ENCODE measurements at places on chromosomes 2 and 18. TPM values are rescaled to one million over a fixed set of nuclear protein-coding genes. Genes with fewer than 3 reads are reported as not detected.

DNA sequence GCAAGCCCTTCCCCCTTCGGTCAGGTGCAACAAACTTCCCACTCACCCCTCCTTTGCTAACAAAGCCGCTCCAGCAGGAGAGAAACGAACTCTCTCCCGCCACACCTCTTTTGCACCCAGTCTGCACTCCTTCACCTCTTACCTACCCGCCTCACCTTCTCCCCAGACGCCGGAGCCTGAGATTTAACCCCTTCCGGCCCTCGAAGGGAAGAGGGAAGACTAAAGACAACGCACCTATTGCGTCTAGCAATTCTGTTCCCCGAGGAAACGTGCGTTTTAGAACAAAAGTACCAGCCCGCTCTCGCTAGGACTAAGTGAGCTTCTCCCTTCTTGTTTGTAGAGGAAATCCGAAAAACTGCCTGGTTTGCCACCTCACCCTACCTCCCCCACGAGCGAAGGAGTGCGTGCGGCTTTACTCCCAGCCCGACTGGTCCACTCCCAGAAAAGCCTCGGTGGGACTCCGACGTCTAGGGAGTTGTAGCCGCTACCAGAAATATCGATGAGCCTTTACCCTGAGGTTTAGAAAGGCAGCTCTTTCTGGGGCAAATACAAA lies 441 bp upstream of the PEX13 start:
- peak; percentile 74 for DNase-seq

The IL1F10 gene
- not detected for total RNA-seq

The TLX2 gene
- total RNA-seq, result 2.4 TPM

DNA sequence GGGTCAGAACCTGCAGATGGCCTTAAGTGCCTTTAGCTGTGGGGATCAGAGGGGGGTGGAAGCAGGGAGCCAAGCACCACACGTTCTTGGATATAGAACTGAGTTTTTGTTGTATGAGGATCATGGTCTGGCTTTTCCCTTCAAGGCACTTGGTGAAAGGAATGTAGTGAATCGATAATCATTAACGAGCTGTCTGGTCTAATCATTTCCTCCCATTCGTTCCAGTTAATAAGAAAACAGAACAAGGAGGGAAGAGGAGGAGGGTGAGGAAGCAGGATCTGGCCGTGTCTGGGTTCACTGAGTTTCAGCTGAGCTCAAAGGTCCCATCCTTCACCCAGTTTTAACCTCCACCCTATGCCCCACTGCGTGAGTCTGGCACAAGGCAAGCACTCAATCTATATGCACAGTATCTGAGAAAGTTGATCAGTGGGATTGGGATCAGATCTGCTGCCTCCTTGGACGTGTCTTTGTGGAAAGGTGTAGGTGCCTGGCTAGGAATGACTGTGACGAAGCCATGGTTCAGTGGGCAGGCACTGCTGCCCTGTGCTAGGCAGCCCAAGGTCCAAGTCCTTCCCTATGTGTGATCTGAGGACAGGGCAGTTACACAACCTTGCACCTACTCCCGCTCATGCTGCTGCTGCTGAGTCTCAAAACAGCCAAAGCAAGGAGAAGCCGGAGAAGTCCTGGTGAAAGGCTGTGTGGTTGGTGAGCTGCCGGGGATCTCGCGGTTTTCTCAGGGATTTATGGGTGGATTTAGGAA lies 54.8 kb downstream of the GALNT14 start:
- DNase-seq, result no peak

DNA sequence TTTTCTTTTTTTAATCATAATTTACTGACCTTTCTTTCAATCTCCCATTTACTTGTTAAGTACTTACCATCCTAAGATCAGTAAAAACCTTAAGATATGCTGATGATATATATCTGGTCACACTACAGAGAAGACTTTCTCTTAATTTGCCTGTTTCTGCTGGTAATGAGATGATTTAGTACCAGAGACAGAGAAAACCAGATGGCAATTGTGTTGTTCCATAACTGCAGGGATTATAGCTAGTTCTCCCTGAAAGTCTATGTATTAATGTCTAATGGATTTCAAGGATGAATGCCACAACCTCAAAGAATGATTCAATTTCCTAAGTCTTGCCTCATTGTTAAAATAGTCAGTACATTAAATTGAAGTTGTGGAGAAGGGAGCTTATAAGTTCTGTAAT lies 40.3 kb downstream of the SNTG2 start:
- no peak for DNase-seq

The ASPRV1 gene
- total RNA-seq, result 2.0 TPM

GRCh38 chr2:212990697-212991096 lies 160.7 kb downstream of the IKZF2 start:
- no peak for DNase-seq

GRCh38 chr2:43899589-43899988 lies 60.8 kb downstream of the ABCG8 start:
- no peak for DNase-seq

GRCh38 chr2:192091476-192091875 lies 103.3 kb downstream of the TMEFF2 start:
- DNase-seq, result no peak

- no peak for DNase-seq
These were observed 299.4 kb downstream of the LPIN1 start for GRCh38 chr2:12045864-12046291.

The POTEI gene
- total RNA-seq, result not detected

- no peak for DNase-seq
These were observed 258.1 kb downstream of the LNPK start for GRCh38 chr2:175744000-175744399.

GRCh38 chr18:13239171-13239956 lies 20.8 kb downstream of the LDLRAD4 start:
- DNase-seq, result no peak

- no peak for DNase-seq
These were observed 122.1 kb upstream of the SALL3 start for GRCh38 chr18:78857314-78858150.

DNA sequence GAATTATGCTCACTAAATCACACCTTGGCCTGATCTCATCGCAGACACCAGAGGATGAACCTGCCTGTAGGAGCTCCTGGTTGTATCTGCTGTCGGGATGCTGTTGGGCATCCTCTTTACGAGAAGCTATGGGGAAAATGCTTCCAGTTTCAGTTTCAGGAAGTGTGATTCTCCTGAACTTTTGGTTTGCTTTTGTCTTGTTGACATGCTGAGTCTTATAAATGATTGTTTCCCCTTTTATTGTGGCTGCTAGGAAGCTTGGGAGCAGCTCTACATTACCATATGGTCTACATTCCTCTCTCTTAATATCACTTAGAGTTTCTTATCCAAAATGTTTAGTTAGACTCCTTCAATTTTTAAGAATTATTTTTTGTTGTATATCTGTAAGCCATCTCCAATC lies 227.5 kb downstream of the MTX2 start:
- no peak for DNase-seq

The POU3F3 gene
- not detected for total RNA-seq

- DNase-seq, result no peak
These were observed 3.0 kb upstream of the PXDN start for GRCh38 chr2:1747065-1747941.

- DNase-seq, result no peak
These were observed 67.9 kb upstream of the GLS start for GRCh38 chr2:190812506-190813294.

The ALK gene
- total RNA-seq, result 0.25 TPM

The LYG1 gene
- total RNA-seq, result 0.83 TPM

The FLACC1 gene
- total RNA-seq, result 3.3 TPM

GRCh38 chr18:3514312-3515216 lies 64.6 kb downstream of the TGIF1 start:
- no peak for DNase-seq

GRCh38 chr18:48462510-48462909 lies 53.3 kb upstream of the ZBTB7C start:
- no peak for DNase-seq

The SCRN3 gene
- 17.1 TPM for total RNA-seq

DNA sequence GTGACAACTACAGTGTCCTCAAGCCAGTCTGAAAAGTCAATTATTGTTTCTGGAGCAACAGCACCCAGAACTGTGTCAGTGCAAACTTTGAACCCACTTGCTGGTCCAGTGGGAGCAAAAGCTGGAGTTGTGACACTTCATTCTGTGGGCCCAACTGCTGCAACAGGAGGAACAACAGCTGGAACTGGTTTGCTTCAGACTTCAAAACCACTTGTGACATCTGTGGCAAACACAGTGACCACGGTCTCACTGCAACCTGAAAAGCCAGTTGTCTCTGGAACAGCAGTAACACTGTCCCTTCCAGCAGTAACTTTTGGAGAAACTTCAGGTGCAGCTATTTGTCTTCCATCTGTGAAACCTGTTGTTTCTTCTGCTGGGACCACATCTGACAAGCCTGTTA lies 59.8 kb downstream of the TAF4B start:
- DNase-seq, result no peak

DNA sequence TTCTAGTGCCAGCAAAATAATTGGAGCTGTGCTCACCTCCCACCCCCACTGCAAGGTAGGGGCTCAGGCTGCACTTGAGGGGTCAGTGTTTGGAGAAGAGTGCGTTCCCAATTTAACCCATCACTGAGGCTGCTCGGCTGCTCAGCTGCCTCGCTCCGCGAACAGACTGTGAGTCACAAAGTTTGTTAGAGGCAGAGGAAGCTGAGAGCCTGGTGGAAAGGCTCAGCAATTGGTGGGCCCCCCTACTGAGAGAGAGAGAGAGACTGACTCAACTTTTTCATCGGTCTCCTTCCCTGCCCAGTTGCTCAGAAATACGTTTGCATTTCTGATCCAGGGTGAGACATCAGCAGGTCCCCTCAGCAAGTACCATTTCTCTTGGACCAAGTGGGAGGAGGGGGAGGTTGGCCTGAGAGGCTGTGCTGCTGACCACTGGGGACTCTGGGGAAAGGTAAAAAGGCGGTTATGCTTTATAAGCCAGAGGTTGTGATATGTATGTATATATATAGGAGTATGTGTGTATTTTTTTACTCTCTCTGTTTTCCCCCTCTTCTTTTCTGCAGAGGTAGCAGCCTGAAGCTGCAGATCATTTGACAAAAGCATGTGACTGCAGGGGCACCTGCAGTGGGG lies 1.5 kb downstream of the EFR3B start:
- DNase-seq, result peak; percentile 68

DNA sequence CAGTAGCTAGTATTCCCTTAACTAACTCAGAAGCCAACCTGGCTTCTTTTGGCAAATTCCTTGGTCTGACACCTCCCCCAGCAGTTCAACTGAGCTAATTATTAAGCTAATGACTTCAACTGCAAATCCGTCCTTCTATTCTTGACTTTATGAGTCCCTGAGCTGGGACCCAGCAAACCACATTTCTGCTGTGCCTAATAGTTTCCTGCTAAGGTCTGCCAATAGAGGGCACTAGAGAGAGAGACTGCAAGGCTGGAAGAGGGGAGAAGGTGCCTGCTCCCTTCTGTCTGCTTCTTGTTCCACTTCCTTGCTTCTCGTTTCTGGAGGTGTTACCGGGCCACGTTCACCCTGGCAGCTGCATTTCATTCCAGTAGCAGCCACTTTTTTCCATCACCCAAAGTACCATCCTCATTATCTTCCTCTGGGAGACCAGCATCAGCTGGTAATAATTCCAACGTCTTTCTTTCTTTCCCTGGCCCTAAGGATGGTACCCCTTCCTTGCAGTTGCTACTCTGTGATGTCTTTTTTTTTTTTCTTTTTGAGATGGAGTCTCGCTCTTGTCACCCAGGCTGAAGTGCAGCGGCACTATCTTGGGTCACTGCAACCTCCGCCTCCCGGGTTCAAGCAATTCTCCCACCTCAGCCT lies 352.0 kb downstream of the TNS1 start:
- peak; percentile 24 for DNase-seq

The PLGLB2 gene
- total RNA-seq, result 2.6 TPM

GRCh38 chr2:24682304-24682703 lies 110.9 kb downstream of the PTRHD1 start:
- DNase-seq, result no peak

GRCh38 chr2:71849111-71849510 lies 298.6 kb downstream of the CYP26B1 start:
- no peak for DNase-seq

GRCh38 chr2:211468217-211468616 lies 911.8 kb downstream of the CPS1 start:
- DNase-seq, result no peak

- peak; percentile 21 for DNase-seq
These were observed 1.2 kb downstream of the KDSR start for GRCh38 chr18:63365876-63366212.

DNA sequence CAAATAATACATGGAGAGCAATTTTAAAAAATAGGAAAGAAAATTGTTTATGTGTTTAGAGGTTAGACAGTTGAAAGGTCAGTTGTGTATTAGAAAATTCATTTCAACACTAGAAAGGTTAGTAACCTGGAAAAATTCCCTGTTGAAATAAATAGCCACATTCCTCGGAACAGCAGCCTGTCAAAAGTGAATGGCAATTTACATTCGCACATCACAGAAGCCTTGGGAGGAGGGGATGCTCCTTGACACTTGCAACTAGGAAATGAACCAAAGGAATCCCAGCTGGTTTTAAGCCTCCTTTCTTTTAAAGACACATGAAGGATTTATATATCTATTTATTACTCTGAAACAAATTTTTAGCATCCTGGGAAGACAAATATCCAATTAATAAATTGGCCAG lies 653.5 kb upstream of the LRRTM4 start:
- DNase-seq, result no peak

DNA sequence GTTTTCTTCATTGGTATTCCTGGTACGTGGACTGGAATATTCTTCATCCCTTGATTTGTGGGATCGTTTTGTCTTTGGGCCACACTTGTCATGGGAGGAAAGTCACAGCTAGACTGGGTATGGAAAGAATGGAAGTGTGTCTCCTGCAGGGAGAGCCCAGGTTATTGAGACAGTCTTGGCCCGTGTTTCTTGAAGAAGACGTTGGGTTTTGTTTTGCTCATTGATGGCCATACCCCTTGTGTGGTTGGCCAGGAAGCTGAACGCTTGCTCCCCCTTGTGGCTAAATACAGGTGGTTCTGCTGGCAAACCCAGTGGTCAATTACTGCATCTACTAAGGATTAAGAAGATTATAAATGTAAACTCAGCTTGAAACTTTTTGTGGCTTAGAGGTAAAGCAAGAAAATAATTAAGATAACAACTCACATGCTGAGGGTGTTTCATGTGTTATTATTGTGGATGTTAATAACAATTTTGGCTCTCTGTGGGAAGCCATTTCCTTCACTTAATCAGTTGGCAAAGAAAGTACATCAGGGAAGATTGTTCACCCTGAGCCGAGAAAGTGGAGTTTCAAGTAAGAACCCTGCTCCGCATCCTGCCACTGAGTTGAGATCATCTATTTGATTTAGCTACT lies 91.8 kb downstream of the NEDD4L start:
- peak; percentile 62 for DNase-seq

The NFATC1 gene
- total RNA-seq, result 70.4 TPM

DNA sequence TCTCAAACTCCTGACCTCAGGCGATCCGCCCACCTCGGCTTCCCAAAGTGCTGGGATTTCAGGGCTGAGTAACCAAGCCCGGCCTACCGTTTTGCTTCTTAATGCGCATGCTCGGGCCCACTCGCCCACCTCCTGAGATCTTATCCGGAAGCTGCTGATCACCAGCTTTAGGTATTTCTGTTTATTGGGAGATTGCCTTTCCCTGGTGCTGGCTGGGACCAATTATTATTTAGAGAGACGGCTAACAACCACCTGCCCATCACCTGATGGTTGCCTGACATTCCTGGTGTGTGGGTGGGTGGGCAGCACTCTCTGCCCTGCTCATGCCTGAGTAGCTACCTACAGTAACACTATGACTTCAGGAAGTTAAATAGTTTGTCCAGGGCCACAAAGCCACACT lies 56.3 kb upstream of the ZNF532 start:
- DNase-seq, result no peak

GRCh38 chr2:239671471-239671870 lies 270.7 kb upstream of the HDAC4 start:
- DNase-seq, result no peak

GRCh38 chr2:12303181-12304030 lies 413.3 kb upstream of the TRIB2 start:
- peak; percentile 23 for DNase-seq

All from activated T-cell treated with anti-CD3 and anti-CD28 coated beads, Interleukin-2, amount 50 U/mL, for 72 hours (primary cell).